Activated CD4-positive, alpha-beta T cell treated with anti-CD3 and anti-CD28 coated beads for 1 hour (primary cell): ENCODE measurements at places on chromosomes 4 and X.

- DNase-seq, result no peak
These were observed 9.5 kb downstream of the FBXO8 start for GRCh38 chr4:174273930-174274329.

DNA sequence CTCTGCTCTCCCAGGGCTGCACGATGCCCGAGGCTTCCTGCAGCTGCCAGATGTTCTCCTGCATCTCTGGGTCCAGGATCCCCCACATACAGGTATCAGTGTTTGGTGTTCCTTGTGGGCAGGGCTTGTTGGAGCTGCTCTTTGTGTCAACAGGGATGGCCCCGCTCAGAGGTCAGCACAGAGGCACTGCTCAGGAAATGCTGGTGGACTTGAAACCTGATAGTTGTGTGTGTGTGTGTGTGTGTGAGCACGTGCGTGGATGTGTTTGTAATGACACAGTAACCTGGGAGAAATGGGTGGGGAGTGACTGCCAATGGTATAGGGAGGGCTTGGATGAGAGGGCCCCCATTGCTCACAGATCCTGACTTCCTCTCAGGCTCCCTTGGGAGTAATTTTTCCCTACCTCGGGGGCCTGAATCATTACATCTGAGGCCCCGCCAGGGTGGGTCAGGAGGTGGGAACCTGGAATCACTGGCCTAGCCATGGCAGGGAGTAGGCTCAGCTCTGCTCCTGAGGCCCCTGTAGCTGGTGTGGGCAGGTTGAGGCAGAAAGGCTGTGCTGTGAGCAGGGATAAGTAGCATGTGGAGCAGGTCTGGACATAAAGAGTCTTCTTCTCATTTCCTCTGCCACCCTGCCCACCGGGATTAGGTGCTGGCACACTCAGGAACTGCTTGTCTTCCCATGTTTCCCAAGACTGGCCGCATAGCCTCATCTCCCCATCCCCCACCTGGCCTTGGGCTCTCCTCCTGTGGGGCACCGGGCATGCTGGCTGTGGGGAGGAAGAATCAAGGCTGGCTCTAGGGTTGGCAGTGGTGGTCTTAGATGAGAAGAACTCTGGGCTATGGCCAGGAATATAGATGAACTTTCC lies 2.5 kb upstream of the EFNB1 start:
- no peak for DNase-seq

DNA sequence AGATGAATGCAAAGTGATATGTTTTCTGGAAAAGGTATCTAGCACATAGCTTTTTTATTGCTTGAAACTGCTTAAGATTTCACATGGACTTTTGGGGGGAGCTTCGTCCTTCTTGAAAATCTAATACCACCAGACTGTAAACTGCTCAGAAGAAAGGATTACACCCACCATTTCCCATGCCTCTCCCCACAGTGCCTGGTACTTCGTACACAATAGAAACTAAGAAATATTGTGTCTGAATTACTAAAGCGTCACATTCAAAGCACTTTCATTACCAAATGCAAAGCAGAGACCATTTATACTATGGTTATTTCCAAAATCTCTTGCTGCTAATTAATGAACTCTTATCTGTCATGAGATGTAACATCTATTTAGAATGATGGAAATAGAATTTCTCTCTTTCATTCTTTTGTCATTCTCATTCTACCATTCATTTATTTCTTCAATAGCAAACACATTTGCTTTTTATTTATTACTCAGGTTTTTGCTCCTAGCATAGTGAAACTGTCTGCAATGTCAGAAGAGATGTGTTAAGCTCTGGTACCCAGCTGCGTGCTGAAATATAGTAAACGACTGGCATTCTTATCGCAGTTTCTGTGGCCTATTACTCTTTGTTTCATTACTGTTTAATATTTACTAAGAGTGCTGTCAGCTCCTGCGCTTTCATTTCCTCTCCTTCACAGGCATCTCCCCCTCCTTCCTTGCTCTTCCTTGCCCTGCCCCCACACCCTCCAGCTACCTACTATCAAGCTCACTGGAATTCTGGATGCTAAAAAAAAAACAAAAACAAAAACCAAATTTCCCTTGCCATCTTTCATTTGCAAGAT lies 51.4 kb upstream of the RAPGEF2 start:
- DNase-seq, result no peak

GRCh38 chr4:145132511-145133098 lies 34.5 kb downstream of the ABCE1 start:
- DNase-seq, result no peak

- no peak for DNase-seq
These were observed 47.8 kb upstream of the DDX53 start for GRCh38 chrX:22952010-22952409.

GRCh38 chrX:51760657-51761056 lies 17.4 kb downstream of the GSPT2 start:
- no peak for DNase-seq

DNA sequence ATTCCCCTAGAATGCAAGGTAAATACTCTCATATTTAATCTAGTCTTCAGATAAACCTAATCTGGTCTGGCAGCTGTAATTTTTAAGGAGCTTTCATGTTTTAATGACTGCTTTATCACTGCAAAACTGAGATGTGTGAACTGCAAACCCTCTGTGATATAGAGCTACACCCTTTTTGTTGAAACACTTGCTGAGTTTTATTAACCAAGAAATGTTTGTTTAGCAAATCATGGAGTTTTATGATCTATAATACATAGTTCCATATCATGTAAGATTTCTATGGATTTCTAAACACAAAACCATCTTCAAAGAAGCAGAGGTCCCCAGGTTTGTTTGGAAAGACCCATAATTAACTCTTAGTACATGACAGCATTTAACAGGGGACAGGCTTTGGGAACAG lies 126.4 kb downstream of the BTC start:
- no peak for DNase-seq

- no peak for DNase-seq
These were observed 324.4 kb downstream of the FAT4 start for GRCh38 chr4:125639182-125639621.

GRCh38 chrX:97471071-97471470 lies 587.4 kb downstream of the RPA4 start:
- DNase-seq, result no peak

DNA sequence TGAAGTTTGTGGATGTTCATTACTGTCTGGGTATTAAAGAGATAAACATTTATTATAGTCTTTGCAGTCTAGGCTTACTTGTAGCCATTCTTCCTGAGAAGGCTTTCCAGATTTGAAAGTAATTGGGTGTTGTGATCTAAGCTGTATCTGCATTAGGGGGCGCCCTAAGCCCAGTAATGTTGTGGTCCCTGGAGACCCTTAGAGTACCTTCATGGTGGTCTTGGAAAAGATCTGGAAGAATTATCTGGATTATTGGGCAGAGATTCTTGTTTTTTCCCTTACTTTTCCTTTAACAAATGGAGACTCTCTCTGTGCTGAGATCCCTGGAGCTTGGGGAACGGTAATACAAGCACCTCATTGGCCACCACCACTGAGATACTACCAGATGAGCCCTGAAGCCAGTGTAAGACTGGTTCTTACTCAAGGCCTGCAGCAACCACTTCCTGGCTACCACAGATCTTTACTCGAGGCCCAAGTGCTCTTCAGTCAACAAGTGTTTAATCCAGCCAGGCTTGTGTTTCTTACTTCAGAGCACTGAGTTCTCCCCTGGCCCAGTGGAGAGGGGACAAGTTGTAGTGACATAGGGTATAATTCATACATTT lies 63.1 kb downstream of the RTL3 start:
- no peak for DNase-seq

- DNase-seq, result no peak
These were observed 129.0 kb downstream of the PLS3 start for GRCh38 chrX:115689931-115690330.

GRCh38 chr4:156420623-156421022 lies 467.0 kb upstream of the CTSO start:
- no peak for DNase-seq

- no peak for DNase-seq
These were observed 346.3 kb downstream of the TECRL start for GRCh38 chr4:64062991-64063390.

- no peak for DNase-seq
These were observed 20.5 kb upstream of the STS start for GRCh38 chrX:7127056-7127455.

GRCh38 chrX:42804524-42804923 lies 26.6 kb upstream of the PPP1R2C start:
- no peak for DNase-seq

GRCh38 chrX:151396042-151396824 lies 773 bp upstream of the VMA21 start:
- DNase-seq, result peak; percentile 8

GRCh38 chr4:99334880-99335279 lies 13.7 kb upstream of the ADH1B start:
- DNase-seq, result no peak
